MM.1S (cell line): ENCODE measurements at places on chromosomes 5 and 9.
A peak's percentile ranks its signal among the peaks of the same experiment; 100 is the strongest.

- no peaks in the 10 kb centered on the region for H3K27me3 ChIP-seq
- no peak overlapping the region for H3K4me3 ChIP-seq
- no peak overlapping the region for H3K27ac ChIP-seq
- no peak for DNase-seq
- no peaks in the 10 kb centered on the region for H3K36me3 ChIP-seq
- H3K4me1 ChIP-seq, result no peaks in the 10 kb centered on the region
Observed at GRCh38 chr9:91678807-91679580, 255.4 kb upstream of the NFIL3 start.

GRCh38 chr9:71821405-71821804 is 53.1 kb upstream of the CEMIP2 start:
- DNase-seq, result no peak
- H3K4me3 ChIP-seq, result no peak overlapping the region
- no peaks in the 10 kb centered on the region for H3K36me3 ChIP-seq
- H3K4me1 ChIP-seq, result no peaks in the 10 kb centered on the region

- peaks cover 21% of the 10 kb centered on the region for H3K27me3 ChIP-seq
- H3K27ac ChIP-seq, result no peak overlapping the region
- no peak for DNase-seq
- no peaks in the 10 kb centered on the region for H3K36me3 ChIP-seq
- H3K4me1 ChIP-seq, result no peaks in the 10 kb centered on the region
- H3K4me3 ChIP-seq, result no peak overlapping the region
Observed at GRCh38 chr9:97845130-97845529, 7.9 kb upstream of the FOXE1 start.

- H3K4me1 ChIP-seq, result no peaks in the 10 kb centered on the region
- no peaks in the 10 kb centered on the region for H3K27me3 ChIP-seq
- no peaks in the 10 kb centered on the region for H3K36me3 ChIP-seq
- H3K4me3 ChIP-seq, result no peak overlapping the region
- DNase-seq, result no peak
- H3K27ac ChIP-seq, result no peak overlapping the region
Observed at GRCh38 chr9:10438955-10439354, 173.8 kb downstream of the PTPRD start.

- H3K27me3 ChIP-seq, result no peaks in the 10 kb centered on the region
- H3K36me3 ChIP-seq, result no peaks in the 10 kb centered on the region
- no peak for DNase-seq
- no peak overlapping the region for H3K27ac ChIP-seq
- H3K4me3 ChIP-seq, result no peak overlapping the region
- no peaks in the 10 kb centered on the region for H3K4me1 ChIP-seq
Observed at GRCh38 chr5:114924769-114925168, 244.9 kb downstream of the TRIM36 start.

- H3K27ac ChIP-seq, result no peak overlapping the region
- no peak for DNase-seq
- H3K36me3 ChIP-seq, result no peaks in the 10 kb centered on the region
- no peak overlapping the region for H3K4me3 ChIP-seq
- H3K4me1 ChIP-seq, result no peaks in the 10 kb centered on the region
- no peaks in the 10 kb centered on the region for H3K27me3 ChIP-seq
Observed at GRCh38 chr9:79104216-79104615, 467.5 kb upstream of the TLE4 start.

GRCh38 chr9:135664266-135664665 is 1.2 kb downstream of the LCN9 start:
- H3K27me3 ChIP-seq, result peaks cover 84% of the 10 kb centered on the region
- no peak for DNase-seq
- H3K4me1 ChIP-seq, result 0 out of 2 replicates have a peak, but pooled peaks cover 4% of the 10 kb centered on the region
- H3K36me3 ChIP-seq, result no peaks in the 10 kb centered on the region
- no peak overlapping the region for H3K4me3 ChIP-seq

- H3K36me3 ChIP-seq, result no peaks in the 10 kb centered on the region
- no peaks in the 10 kb centered on the region for H3K27me3 ChIP-seq
- no peak for DNase-seq
- no peaks in the 10 kb centered on the region for H3K4me1 ChIP-seq
Observed at GRCh38 chr9:72326641-72327040, 38.4 kb downstream of the ZFAND5 start.

DNA sequence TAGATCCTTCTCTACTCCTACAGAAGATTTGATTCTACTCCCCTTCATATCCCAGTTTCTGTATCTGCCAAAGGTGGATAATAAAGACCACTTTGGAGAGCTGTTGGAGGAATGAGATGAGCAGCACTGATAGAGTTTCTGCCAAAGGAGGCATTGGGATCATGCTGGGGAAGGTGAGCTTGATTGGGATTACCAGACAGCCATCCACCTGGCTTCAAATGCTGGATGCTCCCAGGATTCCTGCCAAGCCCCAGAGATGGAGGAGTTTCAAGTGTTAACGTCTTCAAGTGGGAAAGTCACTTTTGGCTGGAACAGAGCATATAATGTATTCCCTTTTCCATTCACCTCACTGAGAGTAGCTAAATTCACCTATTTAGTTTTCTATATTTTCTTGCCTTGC is 348.4 kb downstream of the TRIM32 start:
- H3K4me1 ChIP-seq, result no peaks in the 10 kb centered on the region
- no peak overlapping the region for H3K27ac ChIP-seq
- no peak for DNase-seq
- no peaks in the 10 kb centered on the region for H3K36me3 ChIP-seq

DNA sequence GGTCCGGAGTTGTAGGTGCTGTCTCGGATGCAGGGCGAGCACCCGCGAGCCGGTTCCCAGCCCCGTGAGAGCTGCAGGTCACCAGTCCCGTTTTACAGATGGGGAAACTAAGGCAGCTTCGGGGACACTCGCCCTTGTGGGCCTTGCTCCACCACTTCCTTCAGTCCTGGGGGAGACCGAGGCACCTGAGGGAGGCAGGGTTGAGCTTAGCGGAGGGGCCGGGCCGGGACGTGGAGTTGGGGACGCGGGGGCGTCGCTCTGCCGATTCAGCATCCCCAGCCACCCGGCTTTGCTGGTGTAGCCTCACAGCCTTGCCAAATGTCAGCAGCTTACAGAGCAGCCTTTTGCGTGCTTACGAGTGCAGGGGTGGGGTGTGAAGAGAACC is 530 bp downstream of the BBLN start:
- no peaks in the 10 kb centered on the region for H3K27me3 ChIP-seq
- H3K4me3 ChIP-seq, result peak overlapping the region; percentile 95
- peak overlapping the region; percentile 21; the same call in 1 of the 2 replicates for H3K27ac ChIP-seq
- H3K36me3 ChIP-seq, result no peaks in the 10 kb centered on the region
- H3K4me1 ChIP-seq, result peaks cover 8% of the 10 kb centered on the region

DNA sequence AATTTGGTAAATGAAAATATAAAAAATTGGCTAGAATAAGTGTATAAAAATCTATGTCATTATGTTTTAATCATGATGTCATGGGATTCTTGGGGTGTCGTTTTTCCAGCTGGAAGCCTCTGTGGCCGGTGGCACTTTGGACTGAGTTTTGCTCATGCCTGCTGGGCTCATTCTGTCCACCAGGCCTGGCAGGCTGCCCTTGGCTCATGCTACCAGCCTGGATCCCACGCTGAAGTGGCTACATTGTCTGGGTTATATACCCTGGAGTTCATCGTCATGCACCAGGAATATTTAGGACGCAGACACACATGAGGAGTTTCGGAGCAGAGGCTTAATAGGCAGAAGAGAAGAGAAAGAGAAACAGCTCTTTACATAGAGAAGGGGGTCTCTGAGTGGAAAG is 1913.7 kb upstream of the WWC1 start:
- no peak for DNase-seq
- no peaks in the 10 kb centered on the region for H3K27me3 ChIP-seq
- H3K36me3 ChIP-seq, result no peaks in the 10 kb centered on the region
- H3K4me1 ChIP-seq, result no peaks in the 10 kb centered on the region
- no peak overlapping the region for H3K27ac ChIP-seq

- DNase-seq, result no peak
- H3K27me3 ChIP-seq, result no peaks in the 10 kb centered on the region
- H3K4me1 ChIP-seq, result no peaks in the 10 kb centered on the region
- no peak overlapping the region for H3K27ac ChIP-seq
- no peak overlapping the region for H3K4me3 ChIP-seq
Observed at GRCh38 chr5:75006865-75007822, 45.2 kb downstream of the GCNT4 start.

- H3K27me3 ChIP-seq, result no peaks in the 10 kb centered on the region
- H3K27ac ChIP-seq, result no peak overlapping the region
- H3K36me3 ChIP-seq, result no peaks in the 10 kb centered on the region
- H3K4me1 ChIP-seq, result no peaks in the 10 kb centered on the region
- H3K4me3 ChIP-seq, result no peak overlapping the region
- DNase-seq, result no peak
Observed at GRCh38 chr5:14452685-14453454, 128.7 kb upstream of the OTULINL start.

GRCh38 chr9:112933696-112934095 is 43.0 kb upstream of the SLC46A2 start:
- H3K27ac ChIP-seq, result no peak overlapping the region
- no peaks in the 10 kb centered on the region for H3K27me3 ChIP-seq
- H3K36me3 ChIP-seq, result no peaks in the 10 kb centered on the region

DNA sequence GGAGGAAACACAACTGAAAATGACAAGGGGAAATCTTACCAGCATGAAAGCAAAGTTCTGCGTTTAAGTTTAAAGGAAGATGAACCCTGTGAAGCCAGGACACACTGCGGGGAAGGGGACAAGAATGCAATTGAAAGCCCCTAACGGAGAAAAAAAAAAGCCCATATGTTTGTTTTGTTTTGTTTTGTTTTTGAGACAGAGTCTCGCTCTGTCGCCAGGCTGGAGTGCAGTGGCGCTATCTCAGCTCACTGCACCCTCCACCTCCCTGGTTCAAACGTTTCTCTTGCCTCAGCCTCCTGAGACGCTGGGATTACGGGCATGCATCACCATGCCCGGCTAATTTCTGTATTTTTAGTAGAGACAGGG is 2.9 kb downstream of the STK10 start:
- H3K36me3 ChIP-seq, result no peaks in the 10 kb centered on the region
- H3K4me1 ChIP-seq, result peaks cover 25% of the 10 kb centered on the region
- peak overlapping the region; percentile 96 for H3K27ac ChIP-seq
- peak; percentile 13 for DNase-seq
- H3K4me3 ChIP-seq, result peak overlapping the region; percentile 95
- no peaks in the 10 kb centered on the region for H3K27me3 ChIP-seq

DNA sequence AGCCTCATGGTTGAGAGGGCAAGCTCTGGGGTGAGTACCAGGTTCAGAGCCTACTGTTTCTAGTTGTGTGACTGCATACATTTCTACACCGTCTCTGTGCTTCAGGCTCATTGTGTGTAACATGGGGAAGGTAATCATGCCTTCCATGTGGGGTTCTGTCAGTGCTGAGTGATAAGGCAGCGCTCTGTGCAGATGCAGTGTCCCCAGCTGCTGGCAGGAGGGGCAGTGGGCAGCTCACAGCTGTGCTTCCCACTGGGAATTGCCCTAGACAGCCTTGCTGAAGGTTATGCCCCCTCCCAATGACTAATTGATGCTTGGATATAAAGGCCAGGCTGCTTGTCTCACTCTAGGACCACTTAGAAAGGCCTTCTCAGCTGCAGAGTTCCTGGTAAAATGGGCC is 121.8 kb upstream of the SAP30L start:
- no peaks in the 10 kb centered on the region for H3K27me3 ChIP-seq
- no peaks in the 10 kb centered on the region for H3K4me1 ChIP-seq
- H3K27ac ChIP-seq, result no peak overlapping the region
- no peak for DNase-seq

DNA sequence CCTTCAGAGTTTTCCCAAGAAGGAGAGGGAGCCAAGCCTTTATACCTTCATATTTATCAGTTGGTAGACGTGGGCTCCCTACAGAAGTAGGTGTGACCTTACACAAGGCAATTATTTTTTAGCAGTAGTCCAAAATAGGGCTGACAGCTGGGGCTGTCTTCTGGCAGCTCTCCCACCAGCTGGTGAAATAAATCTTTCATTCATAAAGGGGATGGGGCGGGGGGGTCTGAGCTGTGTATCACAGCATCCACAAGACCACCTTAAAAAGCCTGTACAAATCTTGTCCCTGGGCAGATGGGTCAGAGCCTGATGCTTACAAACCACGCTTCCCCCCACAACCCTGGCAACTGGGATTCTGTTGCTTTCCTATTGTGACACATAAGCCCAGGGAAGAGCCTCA is 19.7 kb downstream of the CSF2 start:
- no peaks in the 10 kb centered on the region for H3K27me3 ChIP-seq
- no peak overlapping the region for H3K4me3 ChIP-seq
- H3K36me3 ChIP-seq, result no peaks in the 10 kb centered on the region
- no peak for DNase-seq

GRCh38 chr9:133429641-133430161 is 7.5 kb downstream of the ADAMTS13 start:
- no peaks in the 10 kb centered on the region for H3K4me1 ChIP-seq
- no peak overlapping the region for H3K27ac ChIP-seq

- no peak for DNase-seq
- no peak overlapping the region for H3K4me3 ChIP-seq
- no peaks in the 10 kb centered on the region for H3K4me1 ChIP-seq
- H3K27me3 ChIP-seq, result no peaks in the 10 kb centered on the region
Observed at GRCh38 chr9:592225-592624, 249.3 kb upstream of the DMRT1 start.

DNA sequence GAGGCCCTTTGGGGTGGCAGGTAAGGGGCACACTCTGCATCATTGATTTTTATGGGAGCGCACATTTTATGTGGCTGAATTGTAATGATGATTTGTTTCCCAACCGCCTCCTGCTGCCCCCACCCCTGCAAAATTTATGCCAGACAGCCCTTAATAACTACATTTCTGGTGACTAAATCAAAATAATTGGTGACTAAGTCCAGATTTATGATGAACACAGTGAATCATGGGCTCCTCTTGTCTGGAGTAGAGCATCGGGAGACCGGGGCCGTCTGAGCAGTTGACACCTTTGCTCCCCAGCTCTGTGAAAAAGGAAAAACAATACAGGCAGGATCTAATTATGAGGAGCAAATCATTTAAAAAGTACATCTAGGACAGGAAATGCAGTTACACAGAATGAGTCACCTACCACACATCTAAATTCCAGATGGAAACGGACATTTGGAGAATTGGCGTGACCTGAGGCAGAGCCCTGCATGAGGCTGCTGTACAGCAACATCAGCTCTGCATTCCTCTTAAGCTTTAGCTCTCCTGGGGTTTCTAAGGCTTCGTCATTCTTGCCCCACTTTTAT is 58.9 kb downstream of the DOCK2 start:
- no peak overlapping the region for H3K4me3 ChIP-seq
- peaks cover 5% of the 10 kb centered on the region for H3K36me3 ChIP-seq
- H3K27ac ChIP-seq, result no peak overlapping the region

- DNase-seq, result no peak
- no peaks in the 10 kb centered on the region for H3K27me3 ChIP-seq
- H3K27ac ChIP-seq, result no peak overlapping the region
- peaks cover 7% of the 10 kb centered on the region; the same call in 1 of the 2 replicates for H3K4me1 ChIP-seq
- peaks cover 8% of the 10 kb centered on the region for H3K36me3 ChIP-seq
Observed at GRCh38 chr5:74772359-74772758, 5.3 kb downstream of the NSA2 start.

GRCh38 chr5:50435168-50435567 is 5.9 kb downstream of the EMB start:
- H3K4me1 ChIP-seq, result peaks cover 12% of the 10 kb centered on the region
- no peak for DNase-seq
- no peak overlapping the region for H3K4me3 ChIP-seq
- no peaks in the 10 kb centered on the region for H3K27me3 ChIP-seq
- H3K27ac ChIP-seq, result no peak overlapping the region
